Heart right ventricle (tissue), 16 donors: ENCODE measurements at places on chromosomes 7 and 10. TPM values are rescaled to one million over a fixed set of nuclear protein-coding genes. Genes with fewer than 3 reads are reported as not detected.

- no peak for DNase-seq
These were observed 72.3 kb downstream of the AMPH start for GRCh38 chr7:38558761-38559345.

GRCh38 chr7:158849768-158850544, 6.4 kb upstream of the DYNC2I1 start:
- DNase-seq: no peak

DNA sequence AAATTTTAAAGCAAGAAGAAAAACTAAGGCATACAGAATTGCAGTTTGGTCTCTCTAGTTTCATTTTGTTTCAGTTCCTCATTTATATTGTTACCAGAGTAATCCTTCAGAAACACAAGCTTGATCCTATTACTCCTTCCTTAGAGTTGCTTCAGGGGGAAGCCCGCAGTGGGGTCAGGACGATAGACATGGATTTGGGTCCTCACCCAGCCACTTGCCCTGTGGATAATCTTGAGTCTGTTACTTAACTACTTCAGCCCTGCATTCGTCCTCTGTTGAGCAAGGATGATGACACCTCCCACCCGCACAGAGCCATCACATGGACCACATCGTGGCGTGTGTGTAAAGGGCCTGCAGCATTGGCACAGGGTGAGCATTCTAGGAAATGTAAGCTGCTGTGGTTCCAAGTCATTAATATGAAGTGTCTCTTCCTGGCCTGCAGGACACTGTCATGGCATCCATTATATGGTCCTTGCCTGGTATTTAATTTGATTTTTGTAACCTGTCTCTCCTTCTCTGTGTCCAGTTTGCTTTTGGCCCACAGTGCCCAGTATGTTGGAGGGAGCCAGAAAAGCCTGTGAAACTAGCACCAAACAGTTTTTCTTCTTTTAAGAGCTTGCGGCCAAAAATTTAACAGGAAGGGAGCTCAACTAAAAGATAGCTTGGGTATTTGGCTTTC, 111.2 kb downstream of the EEPD1 start:
- no peak for DNase-seq

GRCh38 chr10:31669357-31669756, 259.3 kb downstream of the ARHGAP12 start:
- no peak for DNase-seq

GRCh38 chr7:111388912-111389311, 173.4 kb downstream of the IMMP2L start:
- no peak for DNase-seq

GRCh38 chr10:72257051-72257892, 16.5 kb upstream of the DDIT4 start:
- no peak for DNase-seq

DNA sequence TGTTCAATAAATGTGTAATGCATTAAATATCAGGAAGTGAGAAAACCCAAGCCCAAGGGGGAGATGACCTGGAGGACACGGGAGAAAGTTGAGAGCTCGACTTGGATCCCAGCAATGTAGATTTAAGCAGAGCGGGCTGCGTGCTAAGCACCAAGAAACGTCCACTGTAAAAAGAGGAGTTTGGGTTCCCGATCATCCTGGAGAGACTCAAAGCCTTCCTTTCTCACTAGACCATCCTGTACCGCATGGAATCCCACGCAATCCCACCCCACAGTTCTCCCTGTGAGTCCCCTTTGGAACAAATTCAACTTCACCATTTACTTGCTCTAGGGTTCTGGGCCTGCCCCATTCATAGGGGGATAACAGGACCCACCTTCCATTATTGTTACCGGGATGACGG, 2.4 kb downstream of the TRPV6 start:
- no peak for DNase-seq

DNA sequence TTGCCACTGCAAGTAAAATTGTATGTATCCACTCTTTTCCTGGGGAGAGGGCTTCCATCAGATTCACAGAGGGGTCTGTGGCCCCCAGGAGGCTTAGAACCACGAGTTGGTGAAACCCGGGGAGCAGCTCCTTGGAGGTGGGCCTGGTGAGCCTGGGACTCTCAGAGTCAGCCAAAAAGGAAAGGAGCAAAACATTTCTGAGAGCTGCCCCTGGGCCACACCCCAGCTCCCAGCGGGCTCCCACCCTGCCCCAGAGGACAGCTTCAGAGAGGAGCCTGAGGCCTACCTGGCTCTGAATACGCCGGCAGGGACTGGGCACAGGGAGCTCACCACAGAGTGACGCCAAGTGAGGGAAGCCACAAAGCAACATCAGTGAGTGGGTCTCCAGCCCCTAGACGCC, 56.9 kb downstream of the SH3PXD2A start:
- no peak for DNase-seq

EMX2 gene
- 0.13 TPM for polyA plus RNA-seq

CDK13 gene
- 10.2 TPM for polyA plus RNA-seq

FOXP2 gene
- 1.3 TPM for polyA plus RNA-seq

NUTM2E gene
- polyA plus RNA-seq: 0.28 TPM

RASA4B gene
- polyA plus RNA-seq: 3.2 TPM

CYP3A4 gene
- not detected for polyA plus RNA-seq
